Skin of body (tissue), 3 donors: ENCODE measurements at places on chromosomes 2 and 18.

DNA sequence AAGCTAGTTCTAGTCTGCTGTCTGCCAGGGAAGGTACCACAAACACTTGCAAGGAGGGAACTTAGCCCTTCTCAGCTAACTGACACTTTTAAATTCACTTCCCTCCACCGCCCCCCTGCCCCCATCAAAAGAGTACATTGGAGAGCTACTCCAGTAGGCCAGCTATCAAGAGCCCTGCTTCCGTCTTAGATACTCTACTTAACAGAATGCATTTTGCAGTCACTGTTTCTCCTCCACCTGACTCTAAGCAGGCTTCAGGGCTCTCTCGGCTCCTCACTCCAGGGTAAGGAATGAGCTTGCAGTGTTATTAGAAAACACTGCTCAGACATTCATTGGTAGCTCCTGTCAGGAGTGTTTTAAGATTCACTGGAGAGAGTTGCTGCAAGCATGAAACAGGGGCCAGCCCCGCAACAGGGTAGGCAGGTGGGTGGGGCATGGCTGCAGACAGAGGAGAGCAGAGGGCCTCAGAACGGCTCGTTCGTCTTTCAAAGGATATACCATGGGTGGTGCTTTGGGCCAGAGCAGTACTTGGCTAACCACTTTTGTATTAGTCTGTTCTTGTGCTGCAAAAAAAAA lies 35.3 kb upstream of the PDCL3 start:
- no peak for DNase-seq

DNA sequence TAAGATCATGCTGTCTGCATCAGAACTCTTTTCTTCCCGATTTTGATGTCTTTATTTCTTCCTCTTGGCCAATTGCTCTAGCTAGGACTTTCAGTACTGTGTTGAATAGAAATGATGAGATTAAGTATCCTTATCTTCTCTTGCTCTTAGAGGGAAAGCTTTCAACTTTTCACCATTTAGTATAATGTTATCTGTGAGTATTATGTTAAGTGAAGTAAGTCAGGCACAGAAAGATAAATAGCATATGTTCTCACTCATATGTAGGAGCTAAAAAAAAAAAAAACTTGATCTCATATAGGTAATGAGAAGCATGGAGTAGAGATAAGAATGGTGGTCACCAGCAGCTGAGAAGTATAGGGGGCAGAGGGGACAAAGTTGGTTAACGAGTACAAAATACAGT lies 1089.5 kb downstream of the TDRD15 start:
- no peak for DNase-seq

GRCh38 chr2:172021955-172022354 lies 22.2 kb downstream of the METAP1D start:
- DNase-seq, result no peak

DNA sequence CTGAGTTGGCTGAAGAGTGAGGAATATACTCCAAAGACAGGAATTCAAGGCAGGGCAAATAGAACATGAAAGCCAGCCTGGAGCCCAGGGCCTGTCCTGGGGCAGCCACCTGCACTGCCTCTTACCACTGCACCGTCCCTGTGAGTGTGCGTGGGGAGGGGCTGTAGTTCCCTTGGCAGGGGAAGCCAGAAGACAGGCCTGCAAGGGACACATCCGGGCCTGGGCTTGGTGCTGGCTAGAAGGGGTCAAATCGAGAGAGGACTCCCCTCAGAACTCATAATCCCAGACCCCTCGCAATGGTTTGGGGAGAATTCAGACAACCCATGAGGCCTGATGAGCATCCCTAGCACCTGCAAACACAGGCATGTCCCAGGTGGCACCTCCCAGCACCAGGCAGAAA lies 87.0 kb downstream of the HDAC4 start:
- DNase-seq, result no peak

DNA sequence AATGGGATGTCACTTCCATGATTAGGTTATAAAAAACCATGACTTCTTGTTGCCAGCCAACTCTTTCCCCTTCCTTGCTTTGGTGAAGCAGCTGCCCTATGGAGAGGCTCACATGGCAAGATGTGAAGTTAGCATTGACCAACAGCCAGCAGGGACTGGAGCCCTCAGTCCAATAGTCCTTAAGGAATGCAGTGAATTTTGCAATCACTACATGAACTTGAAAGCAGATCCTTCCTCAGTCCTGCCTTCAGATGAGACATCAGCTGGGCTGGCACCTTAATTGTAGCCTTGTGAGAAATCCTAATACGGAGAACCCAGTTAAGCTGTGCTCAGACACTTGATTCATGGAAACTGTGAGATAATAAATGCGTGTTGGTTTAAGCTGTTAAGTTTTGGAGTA lies 61.8 kb downstream of the ATP8B1 start:
- DNase-seq, result no peak

DNA sequence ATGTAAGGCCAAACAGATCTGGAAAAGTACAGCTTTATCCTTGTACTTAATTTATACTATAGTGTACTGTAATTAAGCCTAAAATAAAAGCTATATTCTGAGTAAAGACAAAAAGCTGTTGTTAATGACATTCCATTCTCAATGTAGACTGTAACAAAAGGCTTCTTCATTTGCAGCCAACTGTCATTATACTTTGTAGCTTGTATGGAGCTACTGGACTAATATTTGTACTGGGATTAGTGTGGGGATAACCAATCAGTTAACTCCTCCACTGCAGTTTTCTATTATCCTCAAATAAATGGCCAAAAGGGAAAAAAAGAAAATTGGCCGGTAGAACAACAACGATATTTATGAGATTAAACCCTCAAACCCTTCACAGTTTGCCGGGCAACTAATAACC lies 66.5 kb downstream of the STK39 start:
- DNase-seq, result no peak

DNA sequence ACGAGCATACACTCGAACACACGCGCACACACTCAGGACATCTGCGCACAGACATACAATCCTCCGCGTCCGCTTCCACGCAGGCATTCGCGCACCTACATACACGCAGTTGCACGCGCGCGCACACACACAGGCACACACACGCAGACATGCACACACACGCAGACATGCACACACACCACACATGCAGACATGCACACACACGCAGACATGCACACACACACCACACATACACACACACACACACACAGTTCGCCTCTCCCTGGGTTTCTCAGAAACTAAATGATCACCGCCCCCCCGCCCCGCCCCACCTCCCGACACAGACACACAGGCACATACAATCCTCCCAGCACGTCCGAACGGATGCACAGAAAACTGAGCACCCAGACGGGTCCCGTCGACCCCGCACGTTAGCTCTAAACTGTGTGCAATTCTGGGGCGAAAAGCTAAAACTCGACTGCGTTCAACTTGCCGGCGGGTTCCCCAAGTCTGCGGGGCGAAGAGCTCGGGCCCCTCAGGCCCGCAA lies 1.0 kb downstream of the EPHA4 start:
- DNase-seq, result no peak

- no peak for DNase-seq
These were observed 17.2 kb downstream of the SH3YL1 start for GRCh38 chr2:246489-247144.
